ENCODE measurements at places on chromosomes 2 and 18.

GRCh38 chr2:63484481-63484880 lies 103.8 kb downstream of the WDPCP start:
- no peak for DNase-seq

DNA sequence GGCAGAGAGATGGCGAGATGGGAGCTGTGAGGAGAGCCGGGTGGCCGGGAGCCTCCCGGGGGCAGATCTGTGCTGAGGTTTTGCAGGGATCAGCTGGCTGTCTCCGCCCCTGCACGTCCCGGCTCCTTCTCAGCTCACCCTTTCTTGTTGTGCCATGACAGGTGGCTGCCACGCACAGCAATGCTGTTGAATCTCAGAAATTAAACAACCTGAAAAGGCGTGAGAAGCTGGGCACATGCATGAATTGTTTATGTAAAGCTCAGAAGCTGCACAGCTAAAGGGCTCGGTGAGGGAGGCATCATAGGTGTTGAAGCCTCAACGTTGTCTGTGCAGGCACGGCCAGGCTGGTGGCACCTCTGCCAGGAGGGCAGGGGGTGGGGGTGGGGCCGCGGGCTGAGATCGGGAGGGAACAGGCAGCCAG lies 858 bp upstream of the RTP5 start:
- no peak for DNase-seq

DNA sequence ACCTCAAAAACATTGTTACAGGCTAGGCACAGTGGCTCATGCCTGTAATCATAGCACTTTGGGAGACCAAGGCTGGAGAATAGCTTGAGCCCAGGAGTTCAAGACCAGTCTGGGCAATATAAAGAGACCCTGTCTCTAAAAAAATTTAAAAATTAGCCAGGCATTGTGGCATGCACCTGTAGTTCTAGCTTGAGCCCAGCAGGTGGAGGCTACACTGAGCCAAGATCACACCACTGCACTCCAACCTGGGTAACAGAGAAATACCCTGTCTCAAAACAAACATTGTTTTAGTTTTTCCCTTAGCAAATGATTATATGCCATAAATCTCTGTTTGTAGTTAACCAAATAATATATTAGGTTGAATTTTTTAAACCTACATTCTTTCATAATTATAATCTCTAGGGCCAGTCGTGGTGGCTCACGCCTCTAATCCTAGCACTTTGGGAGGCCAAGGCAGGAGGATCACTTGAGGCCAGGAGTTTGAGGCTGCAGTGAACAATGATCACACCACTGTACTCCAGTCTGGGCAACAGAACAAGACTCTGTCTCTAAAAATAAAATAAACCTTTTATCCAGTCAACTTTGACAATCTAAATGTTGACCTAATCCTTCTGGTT lies 13.3 kb upstream of the CYP20A1 start:
- no peak for DNase-seq

- no peak for DNase-seq
Observed at GRCh38 chr18:6590326-6590725, 139.2 kb upstream of the ARHGAP28 start.

- DNase-seq, result no peak
Observed at GRCh38 chr2:225737556-225737955, 338.0 kb downstream of the NYAP2 start.

DNA sequence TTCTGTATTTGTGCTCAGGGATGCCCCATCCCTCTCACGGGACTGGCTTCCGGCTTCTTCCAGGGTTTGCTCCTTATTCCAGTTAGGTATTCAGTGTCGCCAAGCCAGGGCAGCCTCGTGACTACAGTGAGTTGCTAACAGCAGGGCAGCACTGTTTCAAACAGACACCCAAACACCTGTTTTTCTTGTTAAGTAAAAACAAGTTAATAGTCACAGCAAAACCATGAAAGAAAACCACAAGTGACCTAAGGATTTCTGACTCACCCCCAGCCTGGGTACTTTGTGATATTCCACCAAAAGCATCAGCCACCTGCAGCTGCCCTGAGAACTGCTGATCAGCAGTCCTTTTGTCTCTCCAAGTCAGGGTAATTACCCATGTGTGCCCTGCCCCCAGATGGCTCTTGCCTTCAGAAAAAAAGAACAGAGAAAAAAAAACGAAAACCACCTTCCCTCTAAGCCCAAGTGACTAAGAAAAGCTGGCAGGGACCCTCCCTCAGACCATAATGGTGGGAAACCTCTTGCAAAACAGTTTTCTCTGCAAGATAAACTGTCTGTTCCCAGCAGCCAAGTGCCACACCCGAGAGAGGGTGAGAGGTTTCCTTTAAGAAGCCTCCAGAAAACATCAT lies 178.2 kb downstream of the ANAPC1 start:
- peak; percentile 43 for DNase-seq

GRCh38 chr2:60629305-60629662 lies 75.8 kb upstream of the BCL11A start:
- DNase-seq, result no peak

DNA sequence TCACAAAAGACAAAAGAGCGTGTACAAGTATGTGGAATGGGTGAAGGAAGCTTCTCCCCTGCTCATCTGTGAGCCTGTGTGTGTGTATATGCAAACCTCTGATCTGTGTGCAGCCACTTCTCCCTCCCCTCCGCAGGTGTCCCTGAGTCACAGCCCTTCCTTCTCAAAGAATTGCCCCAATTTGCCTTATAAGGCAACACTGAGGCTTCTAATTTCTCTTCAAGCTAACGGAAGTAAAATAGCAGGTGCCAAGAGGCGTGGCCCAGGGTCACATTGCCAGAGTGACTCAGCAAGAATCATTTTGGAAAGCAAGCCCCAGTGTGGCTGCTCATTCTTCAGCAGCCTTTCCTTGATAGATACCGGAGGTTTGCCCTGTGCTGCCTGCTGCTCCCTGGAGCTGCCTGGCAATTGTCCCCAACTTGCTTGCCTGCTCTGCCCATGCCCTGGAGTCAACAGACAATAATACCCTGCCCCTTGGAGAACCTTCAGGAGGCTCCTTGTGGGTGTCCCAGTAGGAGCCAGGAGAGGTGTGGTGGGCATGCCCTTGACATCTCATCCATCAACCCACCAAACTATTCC lies 37.3 kb upstream of the BMP10 start:
- DNase-seq, result peak; percentile 40

DNA sequence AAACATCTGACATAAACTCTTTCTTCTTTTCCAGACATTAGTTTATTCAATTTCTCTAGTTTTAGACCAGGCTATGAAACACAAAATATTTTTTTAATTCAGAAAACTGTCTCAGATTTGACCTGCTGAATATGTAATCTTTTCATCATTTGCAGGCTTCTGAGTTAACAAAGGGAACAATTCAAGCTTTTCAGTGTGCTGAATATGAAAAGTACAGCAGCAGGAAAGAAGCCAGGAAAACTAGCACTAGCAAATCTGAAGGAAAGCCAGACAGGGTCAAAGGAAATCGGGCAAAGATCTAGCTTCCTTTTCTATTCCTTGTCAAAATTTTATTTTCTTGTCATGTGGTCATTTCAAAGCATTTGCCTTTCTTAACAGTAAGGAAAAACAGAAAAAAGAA lies 35.3 kb downstream of the ACVR1C start:
- no peak for DNase-seq

DNA sequence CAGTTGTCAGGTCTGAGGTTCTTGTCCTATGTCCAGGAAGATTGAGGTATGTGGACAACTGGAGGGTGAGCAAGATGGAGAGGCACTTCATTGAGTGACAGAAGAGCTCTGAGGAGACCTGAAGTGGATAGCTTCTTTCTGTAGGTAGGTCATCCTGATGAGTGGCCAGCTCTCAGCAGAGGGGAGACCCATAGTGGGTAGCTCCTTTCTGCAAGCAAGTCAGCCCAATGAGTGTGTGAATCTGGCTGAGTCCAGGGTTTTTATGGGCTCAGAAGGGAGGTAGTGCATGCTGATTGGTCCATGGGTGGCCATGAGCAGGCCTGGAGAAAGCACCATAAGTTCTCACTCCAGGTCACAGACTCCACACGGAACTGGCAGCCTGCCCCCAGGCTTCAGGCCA lies 92.6 kb upstream of the GALNT5 start:
- DNase-seq, result no peak

GRCh38 chr18:59907660-59908059 lies 7.9 kb downstream of the PMAIP1 start:
- DNase-seq, result no peak

DNA sequence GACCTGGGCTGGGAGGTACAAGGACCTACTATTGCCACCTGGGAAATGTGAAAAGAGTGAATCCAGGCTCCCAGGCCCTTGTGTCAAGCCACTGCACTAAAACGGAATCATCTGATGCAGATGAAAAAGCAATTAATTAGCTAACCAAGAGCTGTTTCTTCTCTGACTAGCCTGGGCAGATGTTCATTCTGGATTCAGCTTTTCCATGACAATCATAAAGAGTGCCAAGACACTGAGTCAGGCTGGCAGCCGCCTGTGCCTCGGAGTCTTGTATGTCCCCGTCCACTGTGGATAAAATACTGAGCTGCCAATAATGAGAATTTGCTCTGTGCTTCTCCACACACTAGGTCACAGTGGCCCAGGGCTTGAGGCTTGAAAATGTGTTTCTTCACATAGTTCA lies 21.7 kb upstream of the LCLAT1 start:
- DNase-seq, result peak; percentile 54

DNA sequence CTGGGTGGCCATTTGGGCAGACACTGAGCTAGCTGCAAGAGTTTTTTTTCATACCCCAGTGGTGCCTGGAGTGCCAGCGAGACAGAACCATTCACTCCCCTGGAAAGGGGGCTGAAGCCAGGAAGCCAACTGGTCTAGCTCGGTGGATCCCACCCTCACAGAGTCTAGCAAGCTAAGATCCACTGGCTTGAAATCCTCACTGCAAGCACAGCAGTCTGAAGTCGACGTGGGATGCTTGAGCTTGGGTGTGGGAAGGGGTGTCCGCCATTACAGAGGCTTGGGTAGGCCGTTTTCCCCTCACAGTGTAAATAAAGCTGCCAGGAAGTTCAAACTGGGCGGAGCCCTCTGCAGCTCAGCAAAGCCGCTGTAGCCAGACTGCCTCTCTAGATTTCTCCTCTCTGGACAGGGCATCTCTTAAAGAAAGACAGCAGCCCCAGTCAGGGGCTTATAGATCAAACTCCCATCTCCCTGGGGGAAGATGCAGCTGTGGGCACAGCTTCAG lies 69.6 kb upstream of the WDSUB1 start:
- no peak for DNase-seq
